ENCODE measurements at places on chromosomes 16 and 17.

DNA sequence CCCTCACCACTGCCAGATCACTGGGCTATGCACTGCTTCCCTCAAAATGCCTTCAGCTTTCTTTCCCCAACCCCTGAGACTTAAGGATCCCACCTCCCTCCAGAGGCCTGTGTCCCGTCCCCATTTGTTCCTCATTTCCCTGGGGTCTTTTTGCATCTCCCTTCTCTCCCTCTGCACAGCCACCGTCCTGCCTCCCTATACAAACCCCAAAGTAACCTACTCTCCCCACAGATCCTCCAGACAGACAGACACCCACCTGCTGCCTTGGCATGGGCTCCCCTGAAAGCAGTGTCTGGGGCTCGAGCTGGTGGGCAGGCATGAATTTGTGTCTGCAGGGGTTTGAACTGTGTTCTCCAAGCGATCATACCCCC is 69.4 kb upstream of the TNRC6C start:
- DNase-seq, result no peak

DNA sequence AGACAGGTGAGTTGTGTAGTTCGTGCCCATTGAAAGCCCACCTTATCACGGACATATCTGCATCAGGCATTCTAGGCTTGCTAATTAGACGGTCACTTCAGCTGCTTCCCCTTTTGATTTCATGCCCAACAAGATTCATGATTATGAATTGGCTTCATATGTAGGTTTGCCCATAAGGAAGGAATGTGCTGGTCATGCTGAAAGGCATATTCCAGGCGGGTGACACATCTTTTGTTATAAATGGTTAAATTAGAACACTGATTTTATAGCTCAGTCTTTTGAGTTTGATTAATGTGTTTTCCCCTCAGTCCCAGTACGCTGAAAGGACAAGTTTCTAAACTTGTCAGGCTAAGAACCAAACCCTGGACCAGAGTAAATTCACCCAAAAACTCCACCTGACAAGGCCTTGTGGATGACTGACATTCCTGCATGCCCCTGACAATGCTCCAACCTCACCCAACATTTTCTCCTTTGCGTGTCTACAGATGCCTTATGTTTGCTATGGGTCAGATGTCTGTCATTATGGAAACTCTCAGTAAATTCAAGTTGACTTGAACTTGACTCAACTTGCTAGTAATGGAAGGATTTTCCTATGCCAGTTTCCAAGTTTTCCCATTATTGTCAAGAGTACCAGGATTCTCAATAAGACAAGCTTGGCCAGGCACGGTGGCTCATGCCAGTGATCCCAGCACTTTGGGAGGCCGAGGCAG is 421.9 kb downstream of the PMP22 start:
- no peak for DNase-seq

- DNase-seq, result no peak
Measured at GRCh38 chr16:57357330-57358085, 1.1 kb upstream of the CCL22 start.

GRCh38 chr17:7440113-7440833 is 961 bp downstream of the FGF11 start:
- DNase-seq, result no peak

GRCh38 chr17:74852237-74853047 is 7.2 kb downstream of the GRIN2C start:
- DNase-seq, result no peak

DNA sequence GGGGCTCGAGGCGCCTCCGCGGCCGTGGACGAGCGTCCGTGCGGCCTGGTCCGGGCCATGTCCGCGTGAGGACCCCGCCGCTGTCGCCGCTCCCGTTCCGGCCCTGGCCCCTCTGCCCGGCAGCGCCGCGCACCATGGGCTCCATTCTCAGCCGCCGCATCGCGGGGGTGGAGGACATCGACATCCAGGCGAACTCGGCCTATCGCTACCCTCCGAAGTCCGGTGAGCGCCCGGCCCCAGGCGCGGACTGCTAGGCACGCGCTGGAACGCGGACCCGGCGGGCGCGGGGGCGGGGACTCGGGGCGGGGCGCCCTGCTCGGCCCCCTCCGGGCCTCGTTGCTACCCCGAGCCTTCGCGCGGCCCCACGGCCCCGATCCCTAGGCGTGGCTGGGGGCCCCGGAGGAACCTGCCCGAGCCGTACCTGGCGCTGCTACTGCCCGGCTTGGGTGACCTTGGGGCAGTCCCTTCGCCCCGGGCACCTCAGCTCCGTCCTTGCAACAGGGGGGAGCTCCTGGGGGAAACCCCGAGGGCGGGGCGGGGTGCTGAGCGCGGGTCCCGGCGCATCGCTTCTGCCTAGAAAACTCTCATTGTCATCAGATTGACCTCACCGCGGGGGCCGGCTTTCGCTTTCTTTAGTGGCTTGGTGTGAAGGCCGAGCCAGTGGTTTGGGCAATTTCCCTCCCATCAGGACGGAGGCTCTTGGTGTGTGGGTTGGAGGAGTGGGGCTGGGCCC is 367 bp downstream of the MGRN1 start:
- DNase-seq, result no peak

DNA sequence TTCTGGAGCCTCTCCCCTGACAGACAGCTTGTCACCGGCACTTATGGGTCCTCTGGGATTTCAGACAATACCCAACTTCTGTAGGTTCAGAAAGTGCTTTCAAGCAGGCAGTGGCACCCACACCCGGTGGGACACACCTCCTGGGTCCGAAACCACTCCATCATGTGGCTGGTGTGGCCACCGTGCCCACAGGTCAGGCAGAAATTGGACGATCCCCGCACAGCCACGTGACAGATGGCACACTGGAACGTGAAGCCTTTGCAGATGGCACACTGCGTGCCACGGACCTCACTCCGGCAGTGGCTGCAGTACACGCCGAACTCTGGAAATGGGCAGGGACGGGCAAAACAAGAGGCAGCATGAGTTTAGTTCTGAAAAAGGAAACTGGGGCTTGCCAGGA is 99.5 kb upstream of the FA2H start:
- no peak for DNase-seq

- no peak for DNase-seq
Measured at GRCh38 chr17:6667516-6667915, 16.0 kb downstream of the C17orf100 start.

GRCh38 chr16:4917117-4917516 is 19.8 kb downstream of the PPL start:
- no peak for DNase-seq

GRCh38 chr16:79843145-79843544 is 242.6 kb upstream of the MAF start:
- no peak for DNase-seq

DNA sequence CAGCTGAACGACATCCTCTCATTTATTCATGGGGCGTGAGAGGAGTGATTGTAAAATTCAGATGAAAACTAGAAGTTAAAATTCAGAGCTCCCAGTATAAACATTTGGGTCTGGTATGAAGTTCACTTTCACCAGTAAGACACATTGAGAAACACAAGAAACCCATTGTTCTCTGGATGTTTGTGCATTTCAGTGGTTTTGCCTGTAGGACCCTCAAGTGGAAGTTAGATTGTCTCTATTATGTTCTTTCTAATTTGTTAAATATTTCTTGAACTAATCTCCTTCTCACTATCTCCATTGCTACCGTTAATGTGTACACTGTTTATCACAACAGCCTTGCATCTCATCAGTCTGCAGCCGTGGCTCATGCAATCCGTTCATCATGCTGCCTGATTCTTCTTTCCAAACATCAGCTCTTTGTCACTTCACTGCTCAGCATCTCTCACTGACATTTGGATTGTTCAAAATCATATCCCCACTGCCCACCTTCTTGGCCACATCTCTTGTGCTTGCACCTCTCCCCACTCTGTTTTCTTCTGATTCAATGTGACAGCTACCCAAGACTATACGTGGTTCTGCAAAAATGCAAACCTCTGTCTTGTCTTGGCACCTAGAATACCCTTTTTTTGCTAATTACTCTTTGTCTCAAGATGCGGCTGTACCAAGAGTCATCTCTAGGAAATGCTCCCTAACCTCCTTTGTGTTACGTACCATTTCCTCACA is 49.5 kb downstream of the HLF start:
- no peak for DNase-seq

- no peak for DNase-seq
Measured at GRCh38 chr17:13590441-13590840, 11.3 kb downstream of the HS3ST3A1 start.

GRCh38 chr17:37608351-37609169 is 658 bp downstream of the SYNRG start:
- peak; percentile 32 for DNase-seq

DNA sequence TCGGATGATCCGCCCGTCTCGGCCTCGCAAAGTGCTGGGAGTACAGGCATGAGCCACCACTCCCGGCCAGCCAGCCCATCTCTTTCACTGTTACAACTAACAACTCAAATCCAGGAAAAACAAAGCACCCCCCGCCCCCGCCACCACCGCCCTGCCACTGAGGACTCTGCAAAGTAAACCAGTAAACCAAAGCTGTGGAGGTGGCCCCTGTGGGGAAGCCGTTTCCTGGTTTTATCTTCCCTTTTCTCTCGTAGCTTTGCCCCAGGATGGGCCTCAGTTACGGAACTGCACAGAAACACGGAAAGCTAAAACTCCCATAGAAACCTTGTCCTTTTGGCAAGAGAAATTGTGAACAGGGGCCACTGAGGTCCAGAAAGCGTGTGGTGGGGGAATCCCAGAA is 17.5 kb downstream of the CHMP6 start:
- DNase-seq, result no peak

GRCh38 chr17:42669705-42669976 is 7.2 kb downstream of the PLEKHH3 start:
- DNase-seq, result no peak

DNA sequence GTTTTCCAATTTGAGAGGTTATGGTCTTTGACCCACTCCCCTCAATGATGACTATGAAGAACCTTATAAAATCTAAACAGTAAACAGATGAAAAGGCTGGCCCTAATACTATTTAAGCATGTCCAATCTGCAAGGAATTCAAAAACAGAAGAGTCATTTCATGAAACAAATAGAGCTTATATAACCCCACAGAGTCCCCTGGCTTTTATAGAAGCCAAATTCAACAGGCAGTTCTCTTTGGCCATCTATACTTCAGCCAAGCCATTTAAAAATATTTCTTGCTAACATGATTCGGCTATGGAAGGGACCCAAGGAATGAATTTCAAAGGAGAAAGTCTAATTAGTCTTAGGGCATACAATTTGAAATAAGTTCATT is 43.4 kb downstream of the SPOP start:
- DNase-seq, result no peak

GRCh38 chr17:5499476-5500231 is 13.3 kb downstream of the MIS12 start:
- no peak for DNase-seq

- DNase-seq, result no peak
Measured at GRCh38 chr16:48013491-48013901, 142.3 kb downstream of the ABCC12 start.

- no peak for DNase-seq
Measured at GRCh38 chr17:6476810-6477179, 32.5 kb downstream of the PIMREG start.

DNA sequence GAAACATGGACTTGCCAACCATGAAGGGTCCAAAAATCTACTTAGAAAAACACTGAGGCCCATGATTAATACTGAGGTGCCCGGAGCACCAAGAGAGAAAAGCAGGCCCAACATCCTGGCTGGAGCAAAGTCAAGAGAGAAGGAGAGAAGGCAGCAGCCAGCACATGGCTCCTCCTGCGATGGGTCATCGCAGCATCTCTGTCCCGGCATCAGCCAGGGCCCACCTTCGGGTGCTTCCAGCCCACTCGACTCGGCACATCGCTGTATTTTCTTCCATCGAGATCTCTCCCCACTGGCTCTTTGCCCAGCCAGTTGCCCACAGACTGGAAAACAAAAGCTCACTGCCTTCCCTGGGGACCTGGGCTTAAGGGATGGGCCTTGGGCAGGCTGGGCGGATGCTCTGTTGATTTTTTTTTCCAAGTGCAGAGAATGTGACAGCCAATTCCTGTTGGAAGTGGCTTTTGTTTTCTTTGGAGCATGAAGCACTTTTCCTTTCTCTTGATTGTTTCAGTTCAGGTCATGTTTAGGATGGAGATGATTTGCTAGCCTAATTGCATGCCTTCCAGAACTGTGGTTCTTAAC is 58.1 kb downstream of the CYB5B start:
- no peak for DNase-seq

DNA sequence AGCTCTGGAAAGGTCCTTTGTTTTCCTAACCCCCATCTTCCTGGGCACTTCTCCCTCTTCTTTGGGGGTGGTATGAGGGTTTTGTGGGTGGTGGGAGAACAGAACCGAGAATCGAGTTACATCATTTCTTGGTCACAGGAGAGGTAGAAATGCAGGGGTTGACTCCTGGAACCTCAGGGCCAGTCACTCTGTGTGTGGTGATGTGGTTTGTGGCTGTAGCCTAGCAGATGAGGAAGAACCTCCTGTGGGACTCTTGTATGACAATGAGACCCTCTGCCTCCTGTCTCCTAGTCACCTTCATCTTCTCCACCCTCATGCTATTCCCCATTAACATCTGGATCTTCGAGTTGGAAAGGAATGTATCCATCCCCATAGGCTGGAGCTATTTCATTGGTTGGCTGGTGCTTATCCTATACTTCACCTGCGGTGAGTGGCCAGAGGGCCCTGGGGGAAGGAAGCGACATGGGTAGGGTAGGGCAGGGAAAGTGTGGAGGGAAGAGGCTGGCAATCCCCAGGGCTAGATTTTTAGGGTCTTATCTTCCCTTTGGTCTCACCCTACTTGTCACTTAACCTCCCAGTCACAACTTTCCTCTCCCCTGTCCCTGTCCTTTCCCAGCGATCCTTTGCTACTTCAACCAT is 5.5 kb downstream of the ODF4 start:
- no peak for DNase-seq

DNA sequence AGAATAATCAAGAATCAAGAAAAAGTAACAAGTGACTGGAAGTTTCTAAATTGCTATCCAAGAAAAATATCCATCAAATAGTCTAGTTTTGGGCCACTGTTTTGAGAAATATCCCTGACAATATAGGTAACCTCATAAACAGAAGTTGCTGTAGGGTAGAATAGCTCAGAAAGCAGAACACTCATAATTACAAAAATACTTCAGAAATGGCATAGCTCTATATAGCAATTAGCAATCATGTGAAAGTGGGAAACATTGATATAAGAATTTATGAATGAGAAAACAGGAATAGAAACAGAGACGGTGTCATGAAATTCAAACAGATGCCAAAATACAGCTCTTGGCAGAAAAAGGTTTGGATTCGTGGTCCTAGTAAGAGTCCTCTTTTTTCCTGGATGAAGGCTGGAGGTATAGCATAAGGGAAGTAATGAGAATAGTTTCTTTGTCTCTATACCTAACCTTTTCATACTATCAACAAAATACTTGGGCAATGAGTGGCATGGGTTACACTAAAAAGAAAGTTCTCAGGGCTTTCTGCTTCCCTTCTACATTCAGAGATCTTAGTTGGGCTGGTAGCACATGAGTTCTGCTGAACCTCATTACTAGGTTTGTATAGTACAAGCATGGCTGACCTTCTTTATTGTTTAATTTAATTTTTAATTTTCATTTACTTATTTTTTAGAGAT is 33.5 kb downstream of the SPAG9 start:
- DNase-seq, result no peak

- DNase-seq, result no peak
Measured at GRCh38 chr17:65902155-65902554, 289.8 kb downstream of the CEP112 start.

DNA sequence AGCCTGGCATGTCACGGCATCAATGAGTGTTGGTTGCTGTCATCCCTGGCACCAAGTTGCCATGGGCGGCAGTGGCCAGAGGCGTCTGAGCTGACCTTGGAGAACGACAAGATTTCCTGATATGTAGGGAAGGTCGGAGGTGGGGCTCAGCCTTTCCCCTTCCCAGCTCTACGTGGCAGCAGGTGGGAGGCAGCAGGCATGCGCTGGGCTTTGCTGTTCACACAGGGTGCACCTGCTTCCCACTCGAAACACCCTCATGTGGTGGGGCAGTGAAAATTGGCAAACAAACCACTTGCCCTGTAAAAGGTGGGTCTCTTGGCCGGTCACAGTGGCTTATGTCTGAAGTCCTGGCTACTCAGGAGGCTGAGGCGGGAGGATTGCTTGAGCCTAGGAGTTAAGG is 12.3 kb upstream of the TFAP4 start:
- DNase-seq, result no peak
